ENCODE measurements at places on chromosomes 3 and 15.
A peak's percentile ranks its signal among the peaks of the same experiment; 100 is the strongest.

DNA sequence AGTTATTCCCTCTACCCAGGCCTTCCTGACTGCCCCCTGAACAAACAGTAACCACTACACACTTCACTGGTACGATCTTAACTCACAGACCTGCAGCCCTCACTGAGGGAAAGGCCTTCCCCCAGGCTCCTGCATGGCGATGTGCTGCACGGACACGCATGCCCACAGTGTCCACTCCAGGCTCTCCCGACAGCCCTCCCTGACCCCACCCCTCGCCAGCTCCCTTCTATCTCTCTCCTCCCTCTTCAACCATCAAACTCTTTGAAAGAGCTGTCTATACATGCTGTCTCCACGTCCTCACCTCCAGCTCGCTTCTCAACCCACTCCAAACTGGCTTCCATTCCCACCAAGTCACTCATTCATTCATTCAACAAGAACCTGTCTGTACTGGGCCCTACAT is 3.9 kb downstream of the SCN5A start:
- DNase-seq, result no peak

GRCh38 chr3:15010664-15011063 is 54.5 kb downstream of the MRPS25 start:
- DNase-seq, result no peak

GRCh38 chr3:149895769-149896168 is 74.9 kb downstream of the PFN2 start:
- DNase-seq, result no peak

- no peak for DNase-seq
Measured at GRCh38 chr15:39248204-39248603, 332.7 kb upstream of the THBS1 start.

DNA sequence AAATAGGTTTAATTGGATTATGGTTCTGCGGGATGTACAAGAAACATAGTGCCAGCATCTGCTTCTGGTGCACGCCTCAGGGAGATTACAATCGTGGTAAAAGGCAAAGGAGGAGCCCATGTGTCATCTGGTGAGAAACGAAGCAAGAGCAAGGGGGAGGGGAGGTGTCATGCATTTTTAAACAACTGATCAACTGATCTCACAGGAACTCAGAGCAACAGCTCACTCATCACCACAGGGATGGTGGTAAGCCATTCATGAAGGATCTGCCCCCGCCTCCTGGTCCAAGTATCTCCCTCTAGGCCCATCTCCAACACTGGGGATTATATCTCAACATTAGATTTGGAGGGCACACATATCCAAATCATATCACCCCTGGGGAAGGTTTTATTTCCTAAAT is 42.1 kb upstream of the FGF7 start:
- no peak for DNase-seq

DNA sequence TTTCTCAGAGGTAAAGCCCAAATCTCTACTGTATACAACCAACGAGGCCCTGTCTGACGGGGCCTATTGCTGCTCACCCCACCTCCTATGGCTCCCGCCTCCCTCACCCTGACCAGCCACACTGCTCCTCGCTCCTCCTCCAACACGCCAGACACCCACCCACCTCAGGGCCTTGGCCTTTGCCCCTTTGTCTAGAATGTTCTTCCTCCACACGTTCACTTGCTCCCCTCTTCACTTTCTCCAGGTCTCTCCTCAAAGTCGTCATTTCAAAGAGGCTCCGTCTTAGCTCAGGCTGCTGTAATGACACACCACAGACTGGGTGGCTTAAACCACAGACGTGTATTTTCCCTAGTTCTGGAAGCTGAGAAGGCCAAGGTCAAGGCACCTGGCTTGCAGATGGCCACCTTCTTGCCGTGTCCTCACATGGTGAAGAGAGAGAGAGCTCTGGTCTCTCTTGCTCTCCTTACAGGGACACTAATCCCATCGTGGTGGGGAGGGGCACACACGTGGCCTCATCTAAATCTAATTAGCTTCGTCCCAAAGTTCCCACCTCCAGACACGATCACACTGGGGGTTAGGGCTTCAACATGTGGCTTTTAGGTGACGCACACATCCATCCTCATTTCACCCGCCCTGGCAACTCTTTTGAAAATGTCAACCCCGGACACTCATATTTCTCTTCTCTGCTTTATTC is 98.2 kb downstream of the TLE3 start:
- no peak for DNase-seq

- DNase-seq, result no peak
Measured at GRCh38 chr3:125683067-125683829, 88.0 kb upstream of the OSBPL11 start.

- no peak for DNase-seq
Measured at GRCh38 chr3:46417841-46418611, 11.0 kb downstream of the CCRL2 start.

DNA sequence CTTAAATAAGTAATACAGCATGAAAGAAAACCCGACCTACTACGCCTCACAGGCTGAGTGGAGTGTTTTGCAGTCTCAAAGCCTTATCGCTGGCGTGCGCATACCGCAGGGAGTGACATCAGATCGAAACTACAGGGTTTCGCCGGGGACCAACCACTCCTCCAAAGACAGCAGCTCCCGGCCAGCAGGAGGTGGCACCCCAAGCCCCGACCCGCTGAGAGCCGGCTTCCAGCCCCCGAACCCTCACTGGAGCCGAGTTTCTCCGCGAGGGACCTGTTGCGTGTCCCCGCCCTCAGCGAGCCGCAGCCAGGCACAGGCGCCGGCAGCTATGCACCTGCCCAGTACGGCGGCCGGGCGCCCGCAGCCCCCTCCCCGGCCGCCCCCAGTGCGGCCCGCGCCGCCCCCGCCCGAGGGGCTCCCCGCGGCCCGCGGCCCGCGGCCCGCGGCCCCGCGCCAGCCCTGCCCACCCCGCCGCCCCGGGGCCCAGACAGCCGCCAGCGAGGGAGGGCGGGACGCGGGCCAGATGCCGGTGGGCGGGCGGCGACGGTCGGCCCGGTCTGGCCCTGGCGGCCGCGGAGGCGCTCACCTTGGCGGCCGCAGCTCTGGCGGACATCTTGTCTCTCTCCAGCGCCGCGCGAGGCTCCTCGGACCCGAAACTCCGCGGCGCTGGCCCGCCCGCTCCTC is 710 bp downstream of the TJP1 start:
- DNase-seq, result no peak

DNA sequence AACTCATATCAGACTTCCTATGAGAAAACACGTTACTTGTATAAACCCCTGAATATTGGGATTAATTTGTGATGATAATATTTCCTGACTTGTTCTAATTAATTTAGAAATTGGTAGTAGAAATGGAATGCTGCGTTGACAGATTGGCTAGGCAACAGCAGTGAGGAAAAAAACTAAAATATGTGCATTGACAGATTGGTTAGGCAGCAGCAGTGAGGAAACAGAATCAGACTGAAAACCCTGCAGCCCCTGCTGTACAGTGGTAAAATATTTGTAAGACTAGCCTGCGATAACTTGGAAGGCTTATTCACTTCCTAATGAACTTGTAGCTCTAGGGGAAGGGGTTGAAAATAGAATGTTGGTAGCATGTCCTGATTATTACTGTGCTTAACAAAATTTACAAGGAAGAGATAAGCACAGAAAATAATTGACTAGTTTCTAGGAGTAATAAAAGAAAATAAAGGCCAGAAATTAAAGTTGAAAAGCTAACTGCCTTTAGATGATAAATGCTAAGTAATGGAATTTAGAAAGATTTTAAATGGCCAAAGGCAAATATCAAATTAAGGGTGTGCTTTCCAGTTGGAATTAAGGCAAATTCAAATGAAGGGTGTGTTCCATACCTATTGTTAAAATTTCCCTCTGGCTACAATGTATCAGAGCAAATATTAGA is 29.9 kb upstream of the IL16 start:
- DNase-seq, result no peak

- DNase-seq, result no peak
Measured at GRCh38 chr3:186386883-186387560, 25.0 kb upstream of the DGKG start.

GRCh38 chr15:34013746-34014145 is 25.3 kb downstream of the AVEN start:
- no peak for DNase-seq

GRCh38 chr15:42147431-42147735 is 9.1 kb downstream of the PLA2G4F start:
- DNase-seq, result no peak

GRCh38 chr3:152419748-152420147 is 151.0 kb downstream of the MBNL1 start:
- no peak for DNase-seq

GRCh38 chr3:33377931-33378330 is 62.3 kb downstream of the UBP1 start:
- DNase-seq, result no peak

GRCh38 chr3:31911643-31912042 is 69.4 kb downstream of the OSBPL10 start:
- DNase-seq, result no peak

- no peak for DNase-seq
Measured at GRCh38 chr15:88828791-88829190, 25.6 kb downstream of the ACAN start.

GRCh38 chr15:65732698-65733097 is 59.4 kb downstream of the DENND4A start:
- no peak for DNase-seq

- DNase-seq, result peak; percentile 36
Measured at GRCh38 chr3:151283387-151283786, 5.0 kb upstream of the P2RY14 start.

- DNase-seq, result no peak
Measured at GRCh38 chr15:76229266-76229665, 82.0 kb downstream of the ETFA start.
